ENCODE measurements at places on chromosomes 4 and X. TPM values are rescaled to one million over a fixed set of nuclear protein-coding genes. Genes with fewer than 3 reads are reported as not detected.

The FGB gene
- total RNA-seq, result not detected

The ARMCX1 gene
- 15.9 TPM for total RNA-seq

The PWWP3B gene
- 0.81 TPM for total RNA-seq

The FAM149A gene
- 6.0 TPM for total RNA-seq

The ADH4 gene
- total RNA-seq, result not detected

The TLR10 gene
- total RNA-seq, result not detected

The NDP gene
- total RNA-seq, result 2.6 TPM

The PCDH10 gene
- total RNA-seq, result 3.6 TPM

The DIAPH2 gene
- 16.7 TPM for total RNA-seq

The OCRL gene
- total RNA-seq, result 9.4 TPM
